ENCODE measurements at places on chromosomes 1 and 21. TPM values are rescaled to one million over a fixed set of nuclear protein-coding genes. Genes with fewer than 3 reads are reported as not detected.
A peak's percentile ranks its signal among the peaks of the same experiment; 100 is the strongest.

PTGFR gene
- 77.5 TPM for total RNA-seq

DNA sequence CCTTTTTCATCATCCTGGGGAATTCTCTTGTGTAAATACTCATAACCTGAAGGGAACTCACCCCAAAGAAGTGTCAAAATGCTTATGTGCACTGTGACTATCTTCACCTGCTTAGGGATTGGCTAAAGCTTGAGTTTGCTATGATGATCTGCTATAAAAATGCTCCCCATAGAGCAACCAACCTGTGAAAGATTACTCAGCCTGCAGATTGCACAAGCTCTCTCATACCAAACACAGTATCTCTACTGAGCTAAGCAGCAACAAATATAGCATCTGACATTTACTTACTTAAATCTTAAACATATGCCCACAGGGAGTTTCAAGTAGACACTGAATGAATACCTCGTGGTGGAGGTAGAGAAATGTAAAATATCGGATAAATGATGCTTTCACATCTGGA, 725.8 kb downstream of the MRPL39 start:
- DNase-seq: no peak

GRCh38 chr1:240426051-240426450, 185.9 kb downstream of the GREM2 start:
- DNase-seq: no peak

- DNase-seq: no peak
Measured at GRCh38 chr1:246324711-246325110, 182.4 kb downstream of the SMYD3 start.

GRCh38 chr1:3032371-3033039, 11.2 kb downstream of the ACTRT2 start:
- no peak for DNase-seq

PRMT2 gene
- total RNA-seq: 96.6 TPM

USH2A gene
- total RNA-seq: under 0.01 TPM

- peak; percentile 81 for DNase-seq
Measured at GRCh38 chr1:113835686-113836290, 23.5 kb upstream of the RSBN1 start.

- DNase-seq: no peak
Measured at GRCh38 chr1:236024641-236025040, 40.2 kb downstream of the NID1 start.

GRCh38 chr1:210794445-210794844, 339.5 kb downstream of the KCNH1 start:
- no peak for DNase-seq

GRCh38 chr1:20136249-20136648, 2.9 kb upstream of the PLA2G2F start:
- no peak for DNase-seq

GRCh38 chr1:14592004-14592631, 6.4 kb upstream of the KAZN start:
- DNase-seq: no peak

GRCh38 chr1:113657556-113658063, 101.7 kb downstream of the PHTF1 start:
- DNase-seq: no peak

Measured in fibroblast of the aortic adventitia (primary cell).